ENCODE measurements at places on chromosomes 16 and 17.

DNA sequence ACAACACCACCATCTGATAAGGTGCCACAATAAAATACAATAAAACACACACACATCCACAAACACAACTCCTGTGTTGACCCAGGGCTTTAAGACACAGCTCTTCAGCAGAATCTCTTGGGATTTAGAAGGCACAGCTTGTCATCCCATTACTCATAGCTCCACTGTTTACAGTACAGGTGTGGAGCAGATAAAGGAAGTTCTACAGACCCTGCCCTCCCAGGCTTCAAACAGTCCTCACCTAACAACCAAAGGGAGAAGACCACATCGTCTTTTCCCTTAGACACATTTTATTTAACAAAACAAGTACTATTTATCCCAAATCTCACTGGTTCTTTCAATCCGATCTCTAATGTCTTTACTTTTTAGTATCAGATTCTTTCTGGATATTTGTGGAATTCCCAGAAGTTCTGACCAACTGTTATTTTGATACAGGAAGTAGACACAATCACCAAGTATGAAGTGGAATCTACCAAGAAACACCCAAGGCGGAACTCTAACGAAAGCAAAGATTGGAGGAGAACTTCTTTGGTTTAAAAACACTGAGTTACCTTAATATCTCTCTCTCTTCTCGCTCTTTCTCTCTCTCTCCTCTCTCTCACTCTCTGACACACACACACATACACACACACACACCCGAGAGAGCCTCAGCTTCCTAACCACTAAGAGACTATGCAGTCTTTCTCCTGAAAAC is 46.1 kb downstream of the CYTH1 start:
- DNase-seq: no peak

- no peak for DNase-seq
Measured at GRCh38 chr17:12048843-12049473, 28.3 kb downstream of the MAP2K4 start.

DNA sequence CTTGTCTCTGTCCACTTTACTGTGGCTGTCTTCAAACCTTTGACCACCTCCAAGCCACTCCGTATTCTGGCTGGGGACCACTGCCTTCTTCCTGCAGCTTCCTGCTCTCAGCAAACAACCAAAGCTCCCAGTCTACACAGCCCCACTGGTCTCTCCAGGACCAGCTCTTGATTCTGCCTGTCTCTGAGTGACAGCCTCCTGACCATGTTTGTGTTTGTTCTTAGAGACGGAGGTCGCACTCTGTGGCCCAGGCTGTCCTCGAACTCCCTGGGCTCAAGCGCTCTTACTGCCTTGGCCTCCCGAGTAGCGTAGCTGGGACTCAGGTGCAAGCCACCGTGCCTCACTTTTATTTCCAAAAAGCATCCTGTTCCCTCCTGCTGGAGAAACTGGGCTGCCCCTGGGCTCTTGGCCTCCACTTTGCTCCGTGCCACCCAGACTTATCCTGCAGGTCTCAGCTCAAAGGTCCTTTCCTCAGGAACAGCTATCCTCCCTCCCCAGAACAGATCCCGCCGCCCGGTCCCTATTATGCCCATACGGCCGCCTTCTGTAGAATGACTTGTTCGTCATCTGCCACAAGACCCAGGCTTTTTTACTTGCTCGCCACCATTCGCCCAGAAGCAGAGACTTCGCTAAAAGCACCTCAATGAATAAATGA is 9.1 kb downstream of the MNT start:
- no peak for DNase-seq

GRCh38 chr17:82153745-82154375 is 55.8 kb upstream of the FASN start:
- peak; percentile 93 for DNase-seq

DNA sequence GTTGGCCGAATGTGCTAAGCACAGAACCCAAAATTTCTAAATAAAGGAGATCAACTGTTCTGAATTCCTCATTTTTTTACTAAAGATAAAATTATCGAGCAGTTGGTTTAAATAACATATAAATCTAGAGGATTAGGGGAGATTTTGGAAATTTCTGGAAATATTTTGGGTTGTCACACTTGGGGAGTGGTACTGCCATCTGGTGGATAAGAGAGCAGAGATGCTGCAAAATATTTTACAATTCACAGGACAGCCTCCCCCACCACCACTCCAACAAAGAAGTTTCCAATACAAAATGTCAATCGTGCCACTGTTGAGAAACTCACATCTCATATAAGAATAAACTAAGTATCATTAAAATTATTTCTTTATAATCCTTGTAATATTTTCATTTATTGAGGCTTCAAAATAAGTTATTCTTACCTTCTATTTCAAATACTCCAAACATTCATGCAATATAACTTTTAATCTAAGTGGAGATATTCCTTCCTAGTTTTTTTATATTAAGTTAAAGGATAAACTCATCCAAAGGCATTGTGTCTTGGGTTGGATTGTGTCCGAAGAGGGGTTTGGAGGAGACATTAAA is 17.0 kb upstream of the ABCA8 start:
- DNase-seq: peak; percentile 22
